Esophagus squamous epithelium (tissue), 5 donors: ENCODE measurements at places on chromosomes 1 and 21.

DNA sequence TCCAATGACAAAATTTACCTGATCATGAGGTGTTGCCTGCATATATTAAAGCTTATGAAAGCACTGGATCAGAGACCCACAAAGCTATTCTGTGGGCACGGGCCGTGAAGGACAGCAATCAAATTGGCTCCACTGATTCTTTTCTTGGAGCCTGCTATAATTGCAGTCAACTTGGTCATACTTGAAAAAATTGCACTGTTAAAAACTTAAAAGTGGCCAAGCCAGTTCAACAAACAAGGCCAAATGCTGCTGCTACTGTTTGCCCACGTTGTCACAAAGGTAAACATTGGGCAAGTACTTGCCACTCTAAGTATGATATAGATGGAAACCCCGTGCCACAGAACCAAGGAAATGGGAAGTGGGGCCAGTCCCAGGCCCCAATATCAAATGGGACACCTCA is 37.8 kb downstream of the CYP4A11 start:
- no peak for DNase-seq

DNA sequence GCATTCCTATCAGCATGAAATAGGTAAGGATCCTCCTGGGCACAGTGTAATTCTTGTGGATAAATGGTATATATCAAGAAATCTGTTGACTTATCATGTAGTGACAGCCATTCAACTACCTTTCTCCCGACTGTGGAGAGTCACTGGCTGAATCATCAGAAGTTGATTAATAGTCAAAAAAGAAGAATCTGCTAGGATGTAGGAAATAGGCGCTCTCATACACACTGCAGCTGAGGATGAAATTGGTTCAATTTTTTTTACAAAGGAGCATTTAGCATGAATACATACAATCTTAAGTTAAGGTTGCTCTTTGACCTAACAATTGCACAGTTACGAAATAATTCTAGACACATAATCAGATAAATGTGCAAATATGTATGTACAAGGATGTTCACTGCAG is 486.8 kb downstream of the ADGRL2 start:
- no peak for DNase-seq

GRCh38 chr1:239723776-239724367 is 337.5 kb downstream of the CHRM3 start:
- DNase-seq, result no peak

DNA sequence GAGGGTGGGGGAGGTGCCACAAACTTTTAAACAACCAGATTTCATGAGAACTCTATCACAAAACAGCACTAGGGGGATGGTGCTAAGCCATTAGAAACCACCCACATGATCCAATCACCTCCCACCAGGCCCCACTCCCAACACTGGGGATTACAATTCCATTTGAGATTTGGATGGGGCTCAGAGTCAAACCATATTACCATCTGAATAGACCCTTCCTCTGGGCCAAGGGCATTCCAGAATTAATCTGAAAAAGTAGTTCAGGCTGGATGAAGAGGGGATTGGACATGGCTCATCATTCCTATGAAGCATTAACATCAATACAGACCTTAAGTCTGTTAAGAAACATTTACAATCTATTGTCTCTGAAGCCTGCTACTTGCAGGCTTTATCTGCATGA is 149.9 kb upstream of the DNAH14 start:
- DNase-seq, result no peak

- no peak for DNase-seq
Observed at GRCh38 chr1:223835754-223836153, 10.0 kb downstream of the TP53BP2 start.

- DNase-seq, result no peak
Observed at GRCh38 chr1:18580691-18581419, 49.8 kb upstream of the PAX7 start.

DNA sequence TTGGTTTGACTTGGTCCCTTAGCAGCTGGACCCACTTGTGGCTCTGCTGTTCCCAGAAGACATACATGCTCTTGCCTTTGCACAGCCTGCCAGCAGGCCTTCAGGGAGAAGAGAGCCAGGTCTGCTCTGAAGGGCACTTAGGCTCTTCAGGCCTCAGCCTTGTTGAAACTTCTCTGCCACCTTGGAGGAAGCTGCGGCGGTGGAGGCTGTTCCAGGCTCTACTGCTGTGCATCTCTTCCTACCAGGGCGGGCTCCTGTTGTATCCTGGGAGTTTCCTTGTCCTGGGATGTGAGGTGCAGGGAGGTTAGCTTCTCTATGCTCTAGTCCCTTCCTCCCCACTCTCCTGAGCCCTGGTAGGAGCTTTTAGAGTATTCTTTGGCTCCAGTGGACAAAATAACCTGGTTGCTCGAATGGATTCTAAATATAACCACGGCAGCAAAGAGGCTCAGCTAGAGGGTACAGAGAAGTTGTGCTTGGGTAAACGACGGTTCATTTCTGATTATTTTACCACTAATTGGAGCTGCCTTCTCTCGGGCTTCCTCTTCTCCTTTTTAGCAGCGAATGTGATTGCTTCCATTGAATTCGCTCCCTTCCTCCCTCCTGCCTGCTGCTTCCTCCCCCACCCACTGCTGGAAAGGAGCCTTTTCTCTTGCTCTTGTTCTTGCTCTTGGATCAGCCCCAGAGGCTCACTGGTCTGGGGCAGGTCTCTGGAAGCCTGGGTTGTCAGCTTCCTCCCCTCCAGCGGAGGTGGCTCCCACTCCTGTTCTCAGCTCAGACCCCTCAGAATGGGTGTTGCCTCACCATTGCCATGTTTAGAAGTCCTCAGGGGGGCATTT is 126.6 kb upstream of the CACNA1E start:
- no peak for DNase-seq

DNA sequence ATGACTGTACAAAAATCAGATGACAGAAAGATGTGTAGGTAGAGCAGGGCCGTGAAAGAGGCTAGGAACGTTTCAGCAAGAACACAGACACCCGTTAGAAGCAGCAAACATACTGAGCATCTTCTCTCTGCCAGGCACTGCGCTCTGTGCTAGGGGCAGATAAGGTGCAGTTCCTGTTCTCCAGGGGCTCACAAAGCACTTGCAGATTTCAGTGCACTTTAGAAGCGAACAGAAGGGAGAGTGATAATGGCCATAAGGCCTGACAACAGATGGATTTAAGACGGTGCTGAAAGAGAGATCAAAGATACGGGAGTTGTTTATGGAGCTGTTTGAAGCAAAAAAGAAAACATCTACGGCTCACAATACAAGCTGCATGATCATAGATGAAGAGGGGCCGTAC is 200.3 kb upstream of the FOXD3 start:
- DNase-seq, result no peak
